ENCODE measurements at places on chromosomes 4 and X. TPM values are rescaled to one million over a fixed set of nuclear protein-coding genes. Genes with fewer than 3 reads are reported as not detected.

COL4A6 gene
- total RNA-seq, result 16.2 TPM

GCNA gene
- total RNA-seq, result 1.5 TPM

HTT gene
- 16.5 TPM for total RNA-seq

ARMCX2 gene
- not detected for total RNA-seq

FAT1 gene
- 153 TPM for total RNA-seq

TLL1 gene
- total RNA-seq, result 0.38 TPM

UBA6 gene
- 14.9 TPM for total RNA-seq

BTK gene
- 0.12 TPM for total RNA-seq

MAOB gene
- total RNA-seq, result 0.25 TPM

RHOXF2B gene
- total RNA-seq, result not detected

BCAP31 gene
- 350 TPM for total RNA-seq

MAGEB16 gene
- not detected for total RNA-seq

IQCM gene
- not detected for total RNA-seq

FAM114A1 gene
- 38.5 TPM for total RNA-seq

KCND1 gene
- total RNA-seq, result 1.1 TPM

XAGE1B gene
- total RNA-seq, result 220 TPM

CLNK gene
- not detected for total RNA-seq

EDNRA gene
- 0.58 TPM for total RNA-seq

Measured in A549 treated with GW870086 at 1 μM for 4 hours (cell line).